Brain microvascular endothelial cell (primary cell): ENCODE measurements at places on chromosomes 7 and 10.

GRCh38 chr7:128826916-128827247 lies 3.3 kb upstream of the FLNC start:
- no peak for DNase-seq

DNA sequence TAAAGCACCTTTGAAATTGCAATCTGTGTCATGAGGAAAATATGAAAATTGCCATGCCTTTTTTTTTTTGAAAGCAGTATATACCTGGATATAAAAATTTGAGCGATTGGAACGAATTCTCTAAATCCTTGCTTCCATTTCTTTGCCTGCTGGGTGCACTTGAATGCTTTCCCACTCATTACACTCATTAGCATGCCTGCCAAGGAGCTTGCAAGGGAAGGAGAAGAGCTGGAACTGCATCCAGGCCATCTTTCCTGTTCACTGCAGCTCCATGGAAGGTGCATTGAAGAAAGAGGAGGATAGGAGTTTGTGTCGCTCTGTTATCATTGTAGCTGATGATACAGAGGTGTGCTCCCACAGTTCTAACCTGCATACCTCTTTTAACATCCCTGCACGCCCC lies 102.4 kb upstream of the GJD4 start:
- DNase-seq, result no peak

DNA sequence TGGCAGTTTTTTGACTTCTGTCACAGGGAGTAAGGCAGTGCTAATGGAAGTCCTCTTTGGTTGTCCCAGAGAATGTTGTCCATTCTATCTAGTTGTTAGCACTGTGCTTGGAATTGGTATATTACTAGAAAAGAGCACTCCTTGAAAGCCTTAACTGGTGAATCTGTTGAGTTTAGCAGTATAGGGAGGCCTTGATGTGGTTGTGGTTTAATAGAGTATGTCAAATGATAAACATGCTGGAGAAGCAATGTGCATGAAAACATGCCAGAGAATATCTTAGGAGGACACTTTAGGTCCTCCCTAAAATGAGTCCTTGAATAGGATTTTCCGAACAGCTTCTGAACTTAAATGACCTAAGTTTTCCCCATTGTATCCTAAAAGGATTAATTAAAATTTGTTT lies 98.6 kb downstream of the BTRC start:
- DNase-seq, result no peak

DNA sequence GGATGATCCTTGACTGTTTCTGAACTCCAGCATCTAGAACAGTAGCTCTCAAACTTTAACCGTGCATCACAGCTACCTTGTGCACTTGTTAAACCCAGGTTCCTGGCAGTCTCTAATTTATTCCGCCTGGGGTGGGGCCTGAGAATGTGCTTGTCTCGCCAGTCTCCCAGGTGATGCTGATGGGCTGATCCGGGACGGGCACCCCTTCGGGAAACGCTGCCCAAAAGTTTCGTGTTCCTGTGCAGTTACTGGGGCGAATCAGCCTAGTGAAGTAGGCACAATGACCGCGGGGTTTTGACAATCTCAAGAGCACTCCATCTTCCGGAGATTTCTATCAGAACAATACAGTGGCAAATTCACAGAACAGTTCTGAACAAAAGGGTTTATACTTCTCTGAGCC lies 29.9 kb downstream of the ADCYAP1R1 start:
- DNase-seq, result no peak

DNA sequence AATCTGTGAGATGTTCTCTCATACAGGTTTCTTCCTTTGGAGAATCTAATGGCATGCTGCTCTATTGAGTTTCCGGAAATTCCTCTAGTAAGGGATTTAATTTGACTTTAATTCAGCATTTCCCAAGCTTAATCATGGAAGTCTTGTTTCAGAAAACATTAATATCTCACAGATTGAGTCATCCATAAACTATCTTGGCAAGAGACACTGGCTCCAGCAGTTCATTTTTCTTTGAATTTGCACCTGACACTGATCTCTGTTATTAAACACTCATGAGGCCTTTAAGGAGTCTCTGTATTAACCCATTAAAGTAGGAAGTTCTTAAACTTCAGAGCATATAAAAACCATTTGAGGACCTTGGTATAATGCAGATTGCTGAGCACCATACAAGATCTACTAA lies 3.6 kb upstream of the ITGB8 start:
- DNase-seq, result peak; percentile 37

DNA sequence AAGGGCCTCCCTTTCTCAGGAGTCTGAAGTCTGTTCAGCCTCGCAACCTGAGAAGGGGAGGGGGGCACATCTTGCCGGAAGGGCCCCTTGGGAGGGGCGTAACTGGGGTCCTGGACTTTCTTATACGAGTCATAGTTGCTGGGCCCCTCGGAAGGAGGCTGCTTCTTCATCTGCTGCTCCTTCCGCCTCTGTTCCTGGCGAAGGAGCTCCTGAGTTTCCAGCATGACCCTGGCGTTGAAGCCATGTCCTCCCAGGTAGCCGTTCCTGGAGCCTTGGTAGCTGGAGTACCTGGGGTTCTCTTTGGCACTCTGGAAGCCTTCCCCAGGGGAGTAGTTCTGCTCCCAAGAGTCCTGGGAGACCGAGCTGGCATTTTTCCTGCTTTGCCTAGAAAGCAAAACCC lies 703.9 kb downstream of the PARD3 start:
- no peak for DNase-seq

DNA sequence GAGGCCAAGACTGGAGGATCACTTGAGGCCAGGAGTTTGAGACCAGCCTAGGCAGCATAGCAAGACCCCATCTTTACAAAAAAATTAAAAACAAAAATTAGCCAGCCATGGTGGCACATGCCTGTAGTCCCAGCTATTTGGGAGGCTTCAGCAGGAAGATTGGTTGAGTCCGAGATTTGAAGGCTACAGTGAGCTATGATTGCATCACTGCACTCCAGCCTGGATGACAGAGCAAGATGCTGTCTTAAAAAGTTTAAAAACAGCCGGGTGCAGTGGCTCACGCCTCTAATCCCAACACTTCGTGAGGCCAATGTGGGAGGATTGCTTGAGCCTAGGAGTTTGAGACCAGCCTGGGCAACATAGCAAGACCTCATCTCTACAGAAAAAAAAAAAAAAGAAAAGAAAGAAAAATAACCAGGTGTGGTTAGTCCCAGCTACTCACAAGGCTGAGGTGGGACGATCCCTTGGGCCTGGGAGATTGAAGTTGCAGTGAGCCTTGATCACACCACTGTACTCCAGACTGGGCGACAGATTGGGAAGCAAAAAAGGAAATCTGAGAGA lies 44.7 kb downstream of the ZAN start:
- DNase-seq, result no peak

DNA sequence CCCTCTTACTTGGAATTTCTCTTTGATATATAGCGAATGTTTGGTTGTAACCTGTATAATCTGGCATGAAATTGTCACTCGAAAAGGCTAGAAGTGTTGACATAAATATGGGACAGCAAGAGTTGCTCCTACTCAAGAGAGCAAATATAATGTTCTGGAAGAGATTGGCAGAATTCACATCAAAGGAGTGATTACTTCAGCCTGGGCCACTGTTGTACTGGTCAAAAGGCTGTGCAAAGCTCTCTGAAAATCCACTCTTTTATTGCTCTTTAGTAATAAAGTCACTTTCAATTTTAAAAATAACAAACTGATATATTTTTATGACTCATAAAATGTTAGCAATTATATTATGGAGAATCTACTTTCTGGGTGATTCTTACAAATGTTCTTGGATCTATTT lies 58.2 kb downstream of the CFTR start:
- DNase-seq, result no peak

DNA sequence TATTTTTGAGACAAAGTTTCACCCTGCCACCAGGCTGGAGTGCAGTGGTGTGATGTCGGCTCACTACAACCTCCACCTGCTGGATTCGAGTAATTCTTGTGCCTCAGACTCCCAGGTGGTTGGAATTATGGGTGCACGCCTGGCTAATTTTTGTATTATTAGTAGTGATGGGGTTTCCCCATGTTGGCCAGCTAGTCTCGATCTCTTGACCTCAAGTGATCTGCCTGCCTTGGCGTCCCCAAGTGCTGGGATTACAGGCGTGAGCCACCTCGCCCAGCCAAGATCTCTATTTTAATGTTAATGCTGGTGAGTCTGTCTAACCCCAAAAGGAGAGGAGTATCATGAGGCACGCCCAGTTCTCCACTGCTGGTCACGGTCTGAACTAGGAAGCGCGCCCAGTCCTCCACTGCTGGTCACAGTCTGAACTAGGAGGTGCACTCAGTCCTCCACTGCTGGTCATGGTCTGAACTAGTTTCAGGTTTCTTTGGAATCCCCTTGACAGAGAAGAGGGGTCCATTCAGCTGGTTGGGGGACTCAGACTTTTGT lies 5.6 kb upstream of the LRRC27 start:
- DNase-seq, result no peak

DNA sequence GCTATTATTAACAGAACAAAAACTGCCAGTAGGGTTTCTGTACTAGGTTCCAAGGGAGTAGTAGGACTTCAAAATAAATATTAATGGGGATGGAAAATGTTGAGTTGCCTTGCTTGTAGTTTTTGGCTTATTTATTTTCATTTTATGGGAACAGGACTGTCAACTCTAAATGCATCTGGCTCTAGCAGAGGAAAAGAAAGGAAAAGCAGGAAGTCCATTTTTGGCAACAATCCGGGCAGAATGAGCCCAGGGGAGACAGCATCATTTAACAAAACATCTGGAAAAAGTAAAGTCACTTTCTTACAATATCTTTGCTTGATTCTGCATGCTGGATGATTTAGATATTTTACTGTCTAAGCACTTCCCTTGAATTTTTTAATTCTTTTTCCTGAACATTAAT lies 69.4 kb downstream of the NOC3L start:
- DNase-seq, result no peak

GRCh38 chr7:146960773-146961391 lies 844.3 kb downstream of the CNTNAP2 start:
- DNase-seq, result no peak

GRCh38 chr10:133235932-133236331 lies 1.7 kb upstream of the VENTX start:
- no peak for DNase-seq

GRCh38 chr10:11397077-11397965 lies 214.1 kb downstream of the USP6NL start:
- DNase-seq, result no peak
